ENCODE measurements at places on chromosomes 5 and 9.

GRCh38 chr9:70130266-70130665 is 86.6 kb downstream of the MAMDC2 start:
- no peak for DNase-seq

DNA sequence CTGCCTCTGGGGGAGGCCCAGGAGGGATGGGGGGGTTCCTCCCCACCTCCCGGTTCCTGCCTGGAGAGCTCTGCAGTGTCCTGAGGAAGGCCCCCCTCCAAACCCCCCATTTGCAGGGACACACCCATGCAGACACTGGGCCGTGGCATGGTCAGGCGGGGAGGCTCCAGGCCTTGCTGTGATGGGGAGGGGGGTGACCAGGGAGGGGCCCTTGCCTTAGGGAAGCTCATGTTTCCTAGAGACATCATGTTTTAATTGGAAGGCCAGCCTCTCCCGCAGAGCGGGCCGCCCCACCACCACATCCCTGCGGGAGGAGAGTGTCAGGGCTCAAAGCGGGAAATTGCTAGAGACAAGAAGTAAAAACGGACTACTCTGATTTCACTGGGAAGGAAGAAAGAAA is 12.0 kb downstream of the PRRX2 start:
- no peak for DNase-seq

DNA sequence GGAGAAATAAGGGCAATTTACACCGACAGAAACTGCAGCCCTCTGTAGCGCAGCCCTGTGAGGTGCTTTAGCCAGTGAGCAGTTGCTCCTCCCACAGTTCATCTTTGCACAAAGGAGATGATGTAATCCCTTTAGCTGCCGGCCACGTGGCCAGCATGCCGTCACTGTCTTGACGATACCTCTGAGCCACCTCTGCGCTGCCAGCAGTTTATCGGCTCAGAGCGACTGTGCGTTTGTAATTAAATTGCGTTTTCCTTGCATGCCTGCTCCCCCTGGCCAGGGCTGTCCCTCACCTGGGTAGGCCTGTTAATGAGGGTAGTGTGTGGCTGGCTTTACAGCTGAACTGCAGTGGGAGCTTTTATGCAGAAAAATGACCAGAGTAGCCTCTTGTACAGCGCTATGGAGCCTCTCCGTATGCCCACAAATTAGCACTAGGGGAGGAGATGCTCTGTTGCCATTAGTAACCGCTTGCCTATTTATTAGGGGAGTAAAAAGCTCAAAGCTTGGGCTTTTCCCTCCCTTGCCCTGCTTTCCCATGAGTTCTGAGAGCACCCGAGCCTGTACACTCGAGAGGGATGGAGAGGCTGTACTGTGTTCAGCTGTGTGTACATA is 107.0 kb downstream of the TRIO start:
- peak; percentile 51 for DNase-seq

DNA sequence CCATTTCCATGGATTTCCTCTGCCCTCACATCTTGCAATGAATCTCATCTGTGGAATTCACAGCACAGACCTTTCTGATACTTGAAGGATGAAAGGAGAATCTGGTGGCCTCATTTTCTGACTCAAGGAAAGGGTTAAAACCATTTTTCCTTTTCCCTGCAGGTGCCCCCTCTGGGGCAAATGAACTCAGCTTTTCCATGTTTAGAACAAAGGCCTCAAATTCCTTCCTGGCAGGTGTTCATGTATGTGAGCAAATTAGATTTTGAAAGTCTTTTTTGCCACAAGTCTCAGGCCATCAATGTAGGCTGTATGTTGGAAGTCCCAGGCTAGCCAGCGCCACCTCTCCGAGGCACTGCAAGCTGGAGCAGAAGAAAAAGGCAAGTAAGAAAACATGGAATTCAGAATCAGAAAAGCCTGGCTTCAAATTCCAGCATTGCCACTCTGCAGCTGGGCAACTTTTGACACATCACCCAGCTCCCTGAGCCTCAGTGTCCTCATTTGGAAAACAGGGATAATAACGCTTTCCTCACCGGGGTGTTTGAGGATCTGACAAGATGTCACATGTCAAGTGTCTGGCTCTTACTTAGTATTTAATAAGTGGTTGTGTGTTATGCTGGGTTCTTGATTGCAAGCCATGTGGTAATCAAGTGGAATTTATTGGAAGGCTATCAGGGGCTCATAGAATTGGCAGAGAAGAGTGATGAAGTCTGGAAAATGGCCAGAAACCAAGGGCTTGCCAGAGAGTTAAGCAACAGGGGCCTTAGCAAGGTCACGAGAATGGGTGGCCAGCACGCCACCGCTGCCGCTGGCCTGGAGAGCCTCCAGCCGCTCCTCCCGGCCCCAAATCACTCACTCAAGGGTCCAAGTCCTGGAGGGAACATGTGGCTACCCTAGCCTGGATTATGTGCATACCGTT is 48.4 kb upstream of the SMIM23 start:
- no peak for DNase-seq

- no peak for DNase-seq
These were observed 43.9 kb downstream of the RAPGEF1 start for GRCh38 chr9:131695836-131696460.

DNA sequence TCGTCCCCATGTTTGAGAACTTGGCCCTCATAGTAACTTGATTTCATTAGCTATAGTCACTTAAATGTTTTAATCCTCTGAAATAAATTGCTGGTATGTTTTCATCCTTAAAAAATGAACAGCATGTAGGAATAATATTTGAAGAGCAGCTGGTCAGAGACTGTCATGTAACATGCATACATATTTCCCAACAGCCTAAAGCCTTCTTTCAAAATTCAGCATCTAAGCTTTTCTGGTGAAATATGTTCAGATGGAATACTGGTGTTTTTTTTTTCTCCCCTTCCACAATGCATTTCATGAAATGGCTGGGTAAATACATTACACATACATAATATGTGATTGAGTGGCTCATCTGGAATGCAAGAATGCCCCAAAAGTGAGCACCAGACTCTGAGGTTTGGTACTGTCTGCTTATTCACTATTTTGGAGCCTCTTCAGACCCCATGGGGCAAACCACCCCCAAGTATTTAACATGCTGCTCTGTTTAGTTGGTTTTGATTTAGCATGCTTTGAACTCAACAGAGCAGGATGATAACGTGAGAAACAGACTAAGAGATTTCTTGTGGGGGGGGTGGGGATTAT is 94.0 kb downstream of the SMARCA2 start:
- no peak for DNase-seq

DNA sequence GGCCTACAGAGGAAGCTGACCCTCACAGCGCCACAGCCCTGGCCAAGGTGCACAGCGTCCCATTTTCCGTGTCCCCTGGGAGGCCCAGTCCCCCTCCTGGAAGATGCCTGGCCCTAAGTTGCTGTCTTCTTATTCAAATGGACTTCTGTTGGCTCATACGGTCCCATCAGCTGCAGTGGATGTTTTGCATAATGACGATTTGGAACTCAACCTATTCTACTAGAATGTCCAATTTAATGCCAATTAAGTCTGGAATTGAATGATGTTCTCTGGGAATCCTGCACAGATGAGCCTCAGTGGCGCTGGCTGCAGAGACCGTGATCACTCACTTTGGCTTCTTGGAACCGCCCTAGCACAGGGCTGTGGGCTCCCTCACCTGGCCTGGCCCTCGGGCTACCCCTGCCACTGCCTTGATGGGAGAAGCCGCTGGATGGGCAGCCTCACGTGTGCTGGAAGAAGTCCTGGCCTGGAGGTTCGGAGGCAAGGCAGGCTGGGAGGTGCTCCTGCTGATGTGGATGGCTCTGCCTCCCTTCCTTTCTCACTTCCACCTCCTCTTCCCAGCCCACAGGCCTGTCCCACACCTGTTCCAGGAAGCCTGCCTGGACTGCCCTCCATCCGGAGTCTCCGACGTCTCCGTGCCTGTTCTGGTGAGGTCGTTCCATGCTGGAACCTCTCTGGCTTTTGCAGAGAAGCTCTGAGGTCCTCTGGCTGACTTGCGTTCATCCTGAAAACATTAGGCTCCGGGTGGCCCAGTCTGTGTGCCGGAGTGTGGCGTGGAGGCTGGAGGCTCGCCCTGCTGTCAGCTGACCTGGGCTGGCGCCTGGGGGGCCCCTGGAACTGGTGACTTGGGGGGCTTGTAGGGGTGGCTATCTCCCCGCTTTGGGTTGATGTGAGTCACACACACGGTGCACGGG is 147.1 kb downstream of the RXRA start:
- DNase-seq, result no peak

DNA sequence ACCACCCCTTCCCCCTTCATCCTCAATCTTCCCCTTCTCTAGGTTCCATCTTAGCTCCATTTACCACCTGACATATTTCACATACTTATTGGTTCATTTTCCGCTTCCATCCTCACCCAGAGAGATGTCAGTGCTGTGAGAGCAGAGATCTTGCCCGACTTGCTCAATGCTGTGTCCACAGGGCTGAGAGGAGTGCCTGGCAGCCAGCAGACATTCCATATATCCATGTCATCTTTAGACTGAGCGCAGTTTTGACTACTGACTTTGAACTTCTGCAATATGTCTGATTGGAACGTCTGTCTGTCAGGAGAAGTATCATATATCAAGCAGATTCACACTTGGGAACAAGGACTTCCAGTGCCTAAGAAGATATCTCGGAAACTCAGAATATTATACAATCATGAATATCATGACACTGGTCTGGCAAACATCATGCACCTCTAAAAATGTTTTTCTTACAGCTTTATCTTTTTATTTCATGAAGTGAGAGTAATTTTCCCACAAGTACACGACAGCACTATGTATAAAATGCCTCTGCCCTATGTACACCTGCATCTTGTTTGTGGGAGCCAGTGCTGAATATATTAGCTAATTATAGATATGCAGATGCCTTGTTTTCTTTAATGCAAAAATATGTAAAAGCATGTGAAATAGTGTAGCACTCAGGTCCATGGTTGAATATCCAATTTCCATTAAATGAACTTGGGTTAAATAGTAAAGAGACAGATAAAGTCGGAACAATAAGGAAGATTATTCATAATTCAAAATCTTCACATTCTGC is 454.0 kb upstream of the DAP start:
- DNase-seq, result no peak

DNA sequence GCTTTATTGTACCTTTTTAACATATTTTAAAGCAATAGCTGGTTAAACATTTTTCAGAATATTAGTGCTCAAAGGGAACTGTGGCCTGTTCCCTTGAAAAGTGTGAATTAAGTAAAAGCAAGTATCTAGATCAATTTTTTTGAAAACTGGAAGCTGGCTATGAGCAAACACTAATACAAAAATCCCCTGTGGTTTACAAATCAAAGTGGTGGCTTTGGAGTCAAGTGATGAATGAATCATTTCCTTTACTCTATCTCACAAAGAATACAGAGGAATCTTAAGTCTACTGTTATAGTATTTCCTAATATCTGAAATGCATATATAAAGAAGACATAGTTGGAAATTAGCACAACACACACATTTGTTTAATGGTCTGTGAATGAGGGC is 212.4 kb upstream of the C9orf72 start:
- DNase-seq, result peak; percentile 90

GRCh38 chr9:14302405-14302804 is 11.5 kb downstream of the NFIB start:
- DNase-seq, result no peak

DNA sequence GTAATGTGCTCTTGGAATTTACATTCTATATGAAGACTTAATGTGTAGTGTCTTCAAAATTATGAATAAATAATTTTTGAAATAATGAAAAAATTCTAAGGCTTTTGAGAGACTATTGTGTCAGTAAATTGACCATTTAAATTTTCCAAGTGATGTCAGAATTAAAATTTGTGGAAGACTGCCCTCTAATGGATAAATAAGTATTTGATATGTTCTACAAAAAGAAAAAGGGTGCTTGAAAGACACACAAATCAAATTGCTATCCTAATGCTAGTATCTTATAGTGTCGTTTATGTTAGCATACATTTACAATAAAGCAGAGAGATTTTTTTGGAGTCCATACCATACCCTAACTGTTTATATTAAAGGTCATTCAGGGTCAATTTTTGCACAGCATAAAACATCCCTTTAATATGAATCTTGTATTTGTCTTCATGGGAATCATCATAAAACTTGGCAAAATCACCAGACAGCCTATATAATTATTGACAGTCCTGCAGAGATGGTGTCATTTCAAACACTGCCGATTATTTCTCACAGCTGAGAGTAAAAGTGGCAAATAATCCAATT is 120.8 kb upstream of the SLC27A6 start:
- peak; percentile 4 for DNase-seq

DNA sequence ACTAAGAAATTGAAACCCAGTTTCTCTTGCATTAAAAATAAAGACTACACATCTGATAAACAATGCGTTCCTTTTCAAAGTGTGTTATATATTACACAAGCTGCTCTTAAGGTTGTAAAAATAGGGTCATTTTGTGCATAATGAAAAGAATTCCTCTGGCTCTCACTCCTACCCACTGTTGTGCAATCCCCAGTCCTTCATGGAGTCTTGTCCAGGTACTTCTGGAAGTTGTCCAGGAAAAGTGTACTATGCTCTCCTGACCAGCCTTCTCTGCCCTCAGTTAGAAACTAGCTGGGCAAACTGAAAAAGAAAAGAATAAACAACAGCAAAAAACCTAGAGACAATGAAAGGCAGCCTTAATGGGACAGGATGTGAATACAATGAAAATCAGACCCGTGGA is 345.5 kb upstream of the PAPPA start:
- no peak for DNase-seq

GRCh38 chr5:123115020-123115419 is 26.0 kb downstream of the PRDM6 start:
- DNase-seq, result no peak

GRCh38 chr5:33936004-33936380 is 194 bp upstream of the RXFP3 start:
- no peak for DNase-seq

GRCh38 chr5:1054018-1054798 is 45.6 kb downstream of the NKD2 start:
- no peak for DNase-seq

DNA sequence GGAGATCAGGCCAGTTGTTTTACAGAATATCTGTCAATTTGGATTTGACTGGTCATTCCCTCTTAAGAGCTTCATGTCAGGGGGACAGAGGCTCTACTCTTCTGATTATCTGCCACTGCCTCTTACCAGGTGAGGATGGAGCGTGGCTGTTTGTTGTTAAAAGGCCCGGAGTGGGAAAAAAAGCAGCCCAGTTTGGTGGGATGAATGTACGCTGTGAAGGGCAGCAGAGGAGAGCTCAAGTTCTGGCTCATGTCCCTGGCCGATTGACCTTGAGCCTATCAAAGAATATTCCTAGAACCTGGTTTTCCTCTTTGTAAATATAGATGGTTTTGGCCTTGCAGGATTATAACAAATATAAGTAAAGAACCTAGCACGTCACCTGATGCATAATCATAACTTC is 16.3 kb upstream of the SHB start:
- DNase-seq, result no peak

DNA sequence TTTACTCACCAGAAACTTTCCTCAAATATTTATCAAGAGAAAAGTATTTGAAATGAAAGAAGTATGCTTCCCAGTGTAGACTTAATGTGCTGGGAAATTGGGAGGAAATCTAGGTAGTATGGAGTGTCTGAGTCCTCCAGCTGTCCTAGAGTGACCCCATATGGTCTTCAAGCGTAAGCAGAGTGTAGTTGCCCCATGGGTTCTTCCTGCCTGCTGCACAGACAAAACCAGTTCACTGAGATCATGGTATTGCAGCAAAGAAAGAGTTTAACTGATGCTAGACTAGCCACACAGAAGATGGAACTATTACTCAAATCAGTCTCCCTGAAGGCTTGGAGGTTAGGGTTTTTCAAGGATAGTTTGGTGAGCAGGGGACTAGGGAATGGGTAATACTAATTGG is 114.9 kb upstream of the PRLR start:
- DNase-seq, result no peak

Data from inflammatory macrophage treated with lipopolysaccharide for 1 hour (primary cell).